ENCODE measurements at places on chromosomes 2 and 18. TPM values are rescaled to one million over a fixed set of nuclear protein-coding genes. Genes with fewer than 3 reads are reported as not detected.

GRCh38 chr2:181806039-181806392 is 85.5 kb upstream of the ITPRID2 start:
- no peaks in the 10 kb centered on the region for H3K36me3 ChIP-seq
- no peak for DNase-seq
- no peak overlapping the region for H3K4me3 ChIP-seq
- no peaks in the 10 kb centered on the region for H3K27me3 ChIP-seq
- H3K27ac ChIP-seq = no peak overlapping the region
- H3K4me1 ChIP-seq = peaks cover 34% of the 10 kb centered on the region

GRCh38 chr2:239856620-239857285 is 168.4 kb downstream of the NDUFA10 start:
- H3K27ac ChIP-seq = no peak overlapping the region
- peaks cover 20% of the 10 kb centered on the region for H3K27me3 ChIP-seq
- no peak for DNase-seq
- 0 out of 2 replicates have a peak, but pooled peaks cover 6% of the 10 kb centered on the region for H3K4me1 ChIP-seq
- no peak overlapping the region for H3K4me3 ChIP-seq

DNA sequence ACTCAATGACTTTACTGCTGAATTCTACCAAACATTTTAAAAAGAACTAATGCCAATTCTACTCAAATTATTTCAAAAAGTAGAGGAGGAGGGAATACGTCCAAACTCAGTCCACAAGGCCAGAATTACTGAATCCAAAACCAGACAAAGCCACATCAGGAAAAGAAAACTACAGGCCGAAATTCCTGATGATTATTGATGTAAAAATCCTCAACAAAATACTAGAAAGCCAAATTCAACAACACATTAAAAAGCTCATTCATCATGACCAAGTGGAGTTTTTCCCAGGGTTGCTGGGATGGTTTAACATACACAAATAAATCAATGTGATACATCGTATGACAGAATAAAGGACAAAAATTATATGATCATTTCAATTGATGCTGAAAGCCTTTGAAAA is 103.9 kb upstream of the UBE2E3 start:
- no peaks in the 10 kb centered on the region for H3K36me3 ChIP-seq
- H3K27me3 ChIP-seq = no peaks in the 10 kb centered on the region
- no peak overlapping the region for H3K27ac ChIP-seq
- no peak overlapping the region for H3K4me3 ChIP-seq
- DNase-seq = no peak

DNA sequence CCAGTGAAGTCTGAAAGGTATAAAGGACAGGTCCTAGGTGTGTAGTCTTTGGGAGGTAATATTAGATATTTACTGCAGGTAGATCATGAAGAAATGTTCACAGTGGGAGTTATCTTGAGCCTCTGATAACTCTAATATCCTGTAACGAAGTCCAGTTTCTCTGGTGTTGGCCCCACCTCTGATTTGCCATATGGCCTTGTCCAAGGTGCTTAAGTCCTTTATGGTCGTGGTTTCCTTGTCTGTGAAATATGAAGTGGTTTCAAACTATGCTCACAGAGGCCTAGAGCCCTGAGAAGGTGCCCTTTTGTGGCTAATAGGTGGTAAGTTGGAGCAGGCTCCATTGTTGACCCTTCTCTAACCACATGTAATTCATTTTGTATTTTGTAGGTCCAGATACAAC is 190.7 kb downstream of the ICOS start:
- H3K4me3 ChIP-seq = no peak overlapping the region
- no peaks in the 10 kb centered on the region for H3K36me3 ChIP-seq
- H3K4me1 ChIP-seq = no peaks in the 10 kb centered on the region
- H3K27ac ChIP-seq = no peak overlapping the region
- DNase-seq = no peak
- H3K27me3 ChIP-seq = no peaks in the 10 kb centered on the region

GRCh38 chr2:134883552-134884293 is 34.9 kb upstream of the CCNT2 start:
- H3K27me3 ChIP-seq = no peaks in the 10 kb centered on the region
- no peak overlapping the region for H3K4me3 ChIP-seq
- no peaks in the 10 kb centered on the region for H3K4me1 ChIP-seq
- H3K36me3 ChIP-seq = no peaks in the 10 kb centered on the region
- no peak for DNase-seq

DNA sequence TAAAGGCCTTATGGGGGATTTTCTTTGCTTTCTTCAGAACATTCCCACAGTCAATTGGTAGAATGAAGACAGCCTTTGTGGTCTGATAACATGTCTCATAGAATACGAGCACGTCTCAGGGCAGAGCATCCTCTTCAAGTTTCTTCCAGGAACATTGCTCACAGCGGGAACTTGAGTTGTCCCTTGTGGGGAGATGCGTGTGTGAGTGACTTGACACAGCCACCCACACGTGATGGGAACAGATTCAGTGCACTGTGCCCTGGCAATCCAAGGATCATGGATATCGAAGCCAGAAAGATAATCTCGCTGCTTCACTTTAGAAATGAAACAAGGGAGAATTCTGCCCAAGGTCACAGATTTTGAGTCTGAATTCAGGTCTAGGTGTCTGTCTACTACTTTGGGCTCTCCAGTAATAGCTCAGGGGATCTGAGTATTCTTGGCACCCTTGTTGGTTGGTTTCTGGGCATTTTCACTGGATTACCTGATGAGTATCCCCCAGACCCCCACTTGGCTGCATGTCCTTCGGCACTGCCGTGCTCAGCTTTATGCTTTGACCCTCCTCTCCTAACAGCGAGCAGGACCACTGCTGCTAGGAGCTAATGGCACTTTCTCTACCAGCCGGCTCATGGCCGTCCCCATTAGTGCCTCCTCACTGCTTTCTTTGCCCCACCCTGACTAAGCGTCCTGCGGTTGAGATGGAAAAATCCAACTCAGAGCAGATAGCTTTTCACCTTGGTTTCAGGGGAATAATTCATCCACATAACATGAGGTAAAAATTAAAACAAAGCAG is 75.9 kb upstream of the FOSL2 start:
- H3K4me3 ChIP-seq = no peak overlapping the region
- no peaks in the 10 kb centered on the region for H3K36me3 ChIP-seq
- H3K4me1 ChIP-seq = peaks cover 23% of the 10 kb centered on the region
- DNase-seq = no peak
- no peaks in the 10 kb centered on the region for H3K27me3 ChIP-seq

DNA sequence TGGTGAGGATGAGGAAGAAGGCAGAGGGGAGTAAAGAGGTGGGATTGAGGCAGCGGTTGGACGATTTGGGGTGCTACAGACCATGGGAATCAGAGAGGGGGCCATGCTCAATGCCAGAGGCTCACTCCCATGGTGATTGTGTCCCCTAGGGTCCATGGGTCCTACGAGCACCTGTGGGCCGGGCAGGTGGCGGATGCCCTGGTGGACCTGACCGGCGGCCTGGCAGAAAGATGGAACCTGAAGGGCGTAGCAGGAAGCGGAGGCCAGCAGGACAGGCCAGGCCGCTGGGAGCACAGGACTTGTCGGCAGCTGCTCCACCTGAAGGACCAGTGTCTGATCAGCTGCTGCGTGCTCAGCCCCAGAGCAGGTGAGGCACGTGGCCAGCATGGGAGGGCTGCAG is 5.2 kb downstream of the CAPN10 start:
- no peak overlapping the region for H3K4me3 ChIP-seq
- peaks cover 22% of the 10 kb centered on the region for H3K36me3 ChIP-seq
- no peak overlapping the region for H3K27ac ChIP-seq
- no peak for DNase-seq
- peaks cover 37% of the 10 kb centered on the region for H3K4me1 ChIP-seq

Gene B3GNT7
- 0.12 TPM for polyA plus RNA-seq

Gene FAM237A
- not detected for polyA plus RNA-seq

Gene NDUFS1
- polyA plus RNA-seq = 102 TPM

Gene FRZB
- polyA plus RNA-seq = 0.86 TPM

Gene GRB14
- 4.6 TPM for polyA plus RNA-seq
